ENCODE measurements at places on chromosomes 6 and 20.

GRCh38 chr20:51886341-51886740 is 84.0 kb upstream of the SALL4 start:
- peak; percentile 5 for DNase-seq

DNA sequence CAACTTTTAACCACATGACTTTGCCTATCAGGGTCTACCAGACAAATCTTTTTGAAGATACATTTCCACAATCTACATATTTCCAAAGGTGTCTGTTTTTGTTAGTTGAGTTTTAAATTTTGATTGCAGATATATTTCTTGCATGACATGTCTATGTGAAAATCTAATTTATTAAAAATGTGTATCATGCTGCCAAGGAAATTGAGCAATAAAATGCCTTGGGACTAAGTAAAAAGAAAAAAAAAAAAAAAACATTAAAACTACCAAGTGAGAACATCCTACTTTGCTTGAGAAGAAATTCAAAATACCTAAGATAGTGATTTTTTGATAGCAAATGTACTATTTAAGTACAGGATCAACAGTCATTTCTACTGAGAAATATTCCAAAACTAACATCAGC is 17.7 kb downstream of the SLC17A5 start:
- DNase-seq, result no peak

DNA sequence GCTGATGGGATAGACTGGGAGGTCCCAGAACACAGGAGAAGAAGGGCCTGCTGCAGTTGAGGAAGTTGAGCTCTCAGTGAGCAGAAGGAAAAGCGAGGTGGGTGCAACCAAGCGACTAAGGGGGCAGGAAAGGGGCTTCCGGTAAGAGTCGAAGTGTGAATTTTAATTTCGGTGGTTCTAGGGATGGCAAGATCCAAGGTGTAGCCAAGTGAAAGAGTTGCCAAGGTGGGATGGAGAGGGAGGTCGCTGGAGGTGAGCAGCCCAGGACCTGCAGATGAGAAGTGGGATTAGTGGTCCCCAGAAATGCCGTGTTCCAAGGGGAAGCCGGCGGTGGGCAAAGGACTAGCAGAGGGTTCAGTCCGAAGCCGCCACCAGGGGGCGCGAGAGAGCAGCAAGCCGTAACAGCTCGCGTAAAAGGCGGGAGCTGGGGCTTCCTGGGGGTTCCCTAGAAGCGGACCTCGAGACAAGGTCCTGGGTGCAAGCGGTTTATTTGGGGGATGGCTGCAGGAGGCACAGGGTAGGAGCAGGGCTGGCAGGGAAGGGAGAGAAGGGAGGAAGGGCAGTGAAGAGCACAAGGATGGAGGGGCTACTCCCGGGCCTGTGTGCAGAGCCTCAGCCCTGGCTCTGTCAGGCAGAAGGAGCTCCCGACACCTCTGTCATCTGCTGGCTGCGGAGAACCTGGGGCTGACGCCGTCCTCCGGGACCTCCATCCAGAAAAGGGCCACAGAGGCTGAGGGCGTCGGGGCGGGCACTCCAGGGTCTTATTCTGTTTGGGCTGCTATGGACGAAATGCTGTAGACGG is 103.6 kb downstream of the PAX1 start:
- no peak for DNase-seq

DNA sequence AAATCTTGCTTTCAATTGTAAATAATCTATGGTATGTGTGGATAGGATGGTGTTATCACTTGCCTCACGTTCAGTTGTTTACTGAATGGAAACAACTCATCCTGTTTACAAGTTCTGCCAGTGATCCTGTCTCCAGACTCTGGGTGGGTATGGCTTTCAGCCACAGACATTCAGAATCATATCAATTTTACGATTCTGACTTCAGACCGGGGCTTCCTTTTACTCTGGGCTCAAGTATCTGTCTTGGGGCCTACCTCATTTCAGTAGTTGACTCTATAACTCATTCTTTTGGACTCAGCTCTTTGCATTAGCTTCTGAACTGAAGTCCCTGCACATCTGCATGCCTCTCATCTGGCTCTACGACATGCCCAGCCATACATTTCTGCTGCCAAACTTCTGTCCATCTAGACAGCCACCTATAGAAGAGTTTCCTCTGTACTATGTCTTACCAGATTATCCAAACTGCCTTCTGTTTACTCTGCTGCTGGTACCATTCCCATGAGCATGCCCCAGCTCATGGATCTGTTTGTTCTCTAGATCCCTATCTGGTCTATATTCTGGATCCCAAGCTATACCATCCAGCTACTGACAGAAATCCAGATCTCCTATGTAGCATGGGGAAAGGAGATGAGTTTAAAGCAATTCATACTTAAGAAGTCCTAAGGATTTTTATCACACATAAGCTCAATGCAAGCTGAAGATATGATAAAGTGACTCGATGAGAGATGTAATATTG is 34.3 kb downstream of the FYN start:
- DNase-seq, result no peak

DNA sequence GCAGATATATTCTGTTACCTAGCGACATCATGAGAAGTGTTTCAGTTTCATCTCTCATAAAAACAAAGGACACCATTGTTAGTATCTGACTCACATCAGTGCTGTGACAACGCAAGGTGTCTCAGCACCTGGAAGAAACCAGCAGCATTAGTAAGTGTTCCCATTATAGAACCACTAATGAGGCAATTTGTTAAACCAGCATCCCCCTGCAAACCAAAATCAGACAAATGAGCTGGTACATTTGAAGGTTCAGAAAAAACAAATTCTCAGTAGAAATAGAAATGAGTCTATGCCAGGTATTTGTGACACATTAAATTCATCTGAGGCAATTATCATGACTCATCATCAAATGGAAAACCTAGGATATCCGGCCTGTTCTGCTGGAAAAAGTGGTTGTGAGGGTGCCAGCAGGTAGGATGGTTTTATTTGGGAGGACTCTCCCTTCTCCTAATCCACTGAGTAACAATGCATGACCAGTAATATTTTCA is 151.7 kb downstream of the TMEM200A start:
- no peak for DNase-seq

DNA sequence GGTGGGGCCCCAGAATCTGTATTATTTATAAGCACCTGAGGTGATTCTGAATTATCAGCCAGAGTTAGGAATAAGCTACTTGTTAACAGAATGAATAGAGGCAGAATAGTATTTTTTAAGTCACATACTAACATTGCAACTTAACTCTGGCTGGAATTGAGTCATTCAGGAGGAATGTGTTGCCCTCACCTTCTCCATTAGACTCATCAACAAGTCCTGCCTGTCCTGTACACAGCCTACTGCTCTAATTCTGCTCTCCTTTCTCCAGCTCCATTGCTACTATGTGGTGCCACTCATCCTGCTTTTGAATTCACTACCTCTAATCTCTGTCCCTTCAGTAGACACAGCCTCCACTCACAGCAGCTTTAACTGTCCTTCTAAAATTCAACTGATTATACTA is 669.4 kb downstream of the DHX35 start:
- no peak for DNase-seq

GRCh38 chr20:49674383-49675352 is 39.0 kb downstream of the B4GALT5 start:
- no peak for DNase-seq

GRCh38 chr20:32634041-32634805 is 39.5 kb downstream of the C20orf203 start:
- DNase-seq, result no peak

DNA sequence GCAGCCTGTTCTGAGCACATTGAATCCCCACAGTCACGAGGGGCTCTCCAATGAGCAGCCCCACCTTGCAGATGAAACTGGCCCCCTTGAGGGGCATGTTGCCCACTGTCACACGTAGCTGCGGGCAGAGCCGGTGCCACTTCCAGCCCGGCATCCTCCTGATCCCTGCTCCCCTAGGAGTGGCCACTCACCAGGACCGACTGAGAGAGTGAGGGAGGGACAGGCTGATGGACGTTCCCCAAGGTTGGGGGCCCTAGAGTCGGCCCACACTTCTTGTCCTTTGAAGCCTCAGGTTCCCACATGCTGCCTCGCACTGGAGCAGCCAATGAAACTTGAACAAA is 10.5 kb downstream of the ENTPD6 start:
- DNase-seq, result no peak
